Brain pericyte (primary cell): ENCODE measurements at places on chromosomes 1 and 21.

DNA sequence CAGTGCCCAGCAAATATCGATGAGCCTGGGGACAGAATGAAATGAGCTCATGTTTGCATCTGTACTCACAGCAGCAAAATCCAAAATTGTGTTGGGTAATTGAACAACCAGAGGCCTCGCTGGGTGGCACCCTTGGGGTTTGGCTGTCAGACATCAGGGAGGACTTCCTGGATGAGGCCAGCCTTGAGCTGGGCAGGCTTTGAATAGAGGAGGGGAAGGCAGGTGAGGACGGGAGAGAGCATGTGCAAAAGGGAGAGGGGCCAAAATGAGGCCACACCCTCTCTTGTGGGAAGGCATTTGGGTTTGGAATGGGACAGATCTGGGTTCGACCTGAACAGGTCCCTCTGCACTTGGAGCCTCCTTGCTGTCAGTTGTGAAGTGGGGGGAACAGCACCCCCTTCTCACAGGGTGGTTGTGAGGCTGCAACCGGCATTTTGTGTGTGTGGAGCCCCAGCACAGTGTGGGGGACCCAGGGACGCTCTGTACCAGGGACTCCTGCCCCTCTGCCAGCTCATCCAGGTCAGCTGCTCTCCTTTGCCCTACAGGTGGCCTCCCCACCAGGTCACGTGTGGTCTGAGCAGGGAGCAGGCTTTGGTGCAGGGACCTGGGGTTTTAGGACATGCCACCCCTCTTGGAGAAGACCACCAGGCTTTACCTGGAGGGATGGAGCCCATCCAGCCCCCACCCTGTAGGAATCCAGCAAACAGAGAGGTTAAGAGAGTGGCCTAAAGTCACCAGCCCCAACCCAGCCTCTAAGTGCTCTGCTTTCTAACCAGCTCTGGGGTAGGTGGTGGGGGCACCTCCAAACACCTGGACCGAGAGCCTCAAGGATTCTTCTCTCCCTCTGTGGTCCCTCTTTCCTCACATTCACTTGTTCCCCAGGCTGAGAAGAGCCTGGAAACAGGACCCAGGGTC is 521.8 kb downstream of the PTPRU start:
- no peak for DNase-seq

DNA sequence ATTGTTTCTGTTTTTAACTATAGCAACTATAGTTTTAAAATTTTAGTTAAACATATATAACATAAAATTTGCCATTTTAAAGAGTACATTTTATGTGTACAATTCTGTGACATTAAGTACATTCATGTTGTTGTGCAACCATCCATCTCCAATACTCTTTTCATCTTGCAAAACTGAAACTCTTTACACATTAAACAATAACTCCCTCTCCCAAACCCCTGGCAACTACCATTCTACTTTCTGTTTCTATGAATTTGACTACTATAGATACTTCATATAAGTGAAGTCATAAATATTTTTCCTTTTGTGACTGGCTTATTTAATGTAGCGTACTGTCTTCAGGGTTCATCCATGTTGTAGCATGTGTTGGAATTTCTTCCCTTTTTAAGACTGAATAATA is 25.9 kb downstream of the PCBP3 start:
- no peak for DNase-seq

DNA sequence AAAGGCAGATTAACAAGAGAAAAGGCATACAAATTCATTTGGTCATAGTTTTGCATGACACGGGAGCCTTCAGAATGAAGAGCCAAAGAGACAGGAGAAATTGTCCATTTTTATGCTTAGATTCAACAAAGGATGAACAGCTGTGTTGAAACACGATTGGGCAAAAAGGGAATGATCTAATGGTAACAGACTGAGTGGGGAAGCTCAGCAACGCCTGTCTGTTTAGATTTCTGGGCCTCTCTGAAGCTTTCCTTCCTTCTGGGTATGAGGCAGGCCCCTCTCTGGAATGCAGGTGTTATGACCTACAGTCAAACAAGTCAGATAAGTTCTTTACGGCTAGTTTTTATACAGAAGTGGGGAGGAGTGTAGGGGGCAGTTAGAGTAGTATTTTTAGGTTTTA is 154.6 kb downstream of the RGS7 start:
- DNase-seq = no peak

DNA sequence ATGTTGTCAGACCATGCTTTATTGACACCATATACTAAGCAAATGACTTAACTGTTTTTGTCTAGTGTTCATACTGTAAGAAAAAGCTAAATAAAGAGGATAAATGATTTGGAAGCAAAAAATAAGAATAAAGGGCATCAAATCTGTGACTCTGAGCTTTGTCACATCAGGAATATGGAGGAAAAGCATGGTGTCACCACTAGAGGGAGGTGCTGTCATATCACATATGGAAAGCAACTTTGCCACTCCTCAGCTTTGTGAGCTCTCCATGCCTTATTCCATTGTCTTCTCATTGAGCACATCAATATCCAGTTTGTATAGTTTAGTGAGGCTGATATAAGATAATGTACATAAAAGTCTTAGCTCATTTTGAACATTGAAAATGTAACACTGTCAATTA is 20.8 kb upstream of the GBP1 start:
- DNase-seq = no peak

- DNase-seq = no peak
Measured at GRCh38 chr1:97334454-97334853, 586.4 kb downstream of the DPYD start.

GRCh38 chr1:1334835-1335234 is 3.8 kb downstream of the TAS1R3 start:
- no peak for DNase-seq

GRCh38 chr1:112461200-112461871 is 47.4 kb upstream of the WNT2B start:
- DNase-seq = no peak

DNA sequence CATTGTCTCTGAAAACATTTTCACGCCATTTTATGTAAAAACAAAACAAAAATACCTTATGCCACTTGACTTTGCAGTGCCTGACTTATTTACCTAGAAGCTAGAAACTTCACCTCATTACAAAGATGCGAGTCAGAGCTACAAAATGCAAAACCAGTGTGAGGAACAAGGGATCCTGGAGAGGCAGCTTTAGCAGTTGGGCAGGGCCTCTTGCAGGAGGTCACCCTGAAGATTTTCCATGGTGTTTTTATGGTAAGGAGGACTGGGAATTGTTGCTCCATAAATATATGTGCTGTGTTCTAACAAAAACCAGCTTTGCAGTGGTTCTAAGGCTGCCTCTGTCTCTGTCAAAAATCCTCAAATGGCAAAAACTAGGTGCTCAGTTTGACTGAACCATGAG is 36.4 kb upstream of the TARBP1 start:
- DNase-seq = no peak

GRCh38 chr1:81706650-81707435 is 93.9 kb upstream of the ADGRL2 start:
- no peak for DNase-seq

DNA sequence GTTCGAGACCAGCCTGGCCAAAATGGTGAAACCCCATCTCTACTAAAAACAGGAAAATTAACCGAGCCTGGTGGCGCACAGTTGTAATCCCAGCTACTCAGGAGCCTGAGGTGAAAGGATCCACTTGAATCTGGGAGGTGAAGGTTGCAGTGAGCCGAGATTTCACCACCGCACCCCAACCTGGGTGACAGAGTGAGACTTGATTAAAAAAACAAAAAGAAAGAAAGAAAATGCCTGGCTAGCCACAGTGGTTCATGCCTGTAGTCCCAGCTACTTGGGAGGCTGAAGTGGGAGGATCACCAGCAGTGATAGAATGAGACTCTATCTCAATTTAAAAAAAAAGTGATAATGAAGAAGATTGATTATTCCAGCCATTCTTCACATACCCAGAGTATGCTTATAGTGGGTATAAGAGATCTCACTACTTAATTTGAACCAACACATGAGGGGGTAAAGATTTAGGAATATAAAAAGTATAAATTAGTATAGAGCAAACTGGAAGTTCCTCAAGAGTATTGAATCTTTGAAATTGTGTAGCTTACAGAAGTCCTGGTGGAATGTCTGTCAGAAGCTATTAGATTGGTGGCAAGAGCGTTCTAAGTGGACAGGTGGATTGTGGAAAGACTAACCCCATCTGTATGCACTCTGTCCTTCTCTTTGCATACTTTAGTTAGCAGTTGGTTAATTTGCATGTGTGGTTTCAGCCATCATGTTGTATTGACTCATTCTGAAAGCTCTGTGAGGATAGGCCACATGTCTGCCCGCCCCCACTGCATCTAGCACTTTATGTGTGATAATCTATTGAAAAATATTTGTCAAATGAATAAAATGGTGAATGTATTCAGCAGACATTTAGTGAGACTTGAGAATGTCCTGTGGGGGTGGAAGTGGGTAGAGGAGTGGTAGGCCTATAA is 25.0 kb downstream of the RLF start:
- no peak for DNase-seq

GRCh38 chr1:114457675-114458236 is 53.2 kb downstream of the TRIM33 start:
- DNase-seq = no peak

DNA sequence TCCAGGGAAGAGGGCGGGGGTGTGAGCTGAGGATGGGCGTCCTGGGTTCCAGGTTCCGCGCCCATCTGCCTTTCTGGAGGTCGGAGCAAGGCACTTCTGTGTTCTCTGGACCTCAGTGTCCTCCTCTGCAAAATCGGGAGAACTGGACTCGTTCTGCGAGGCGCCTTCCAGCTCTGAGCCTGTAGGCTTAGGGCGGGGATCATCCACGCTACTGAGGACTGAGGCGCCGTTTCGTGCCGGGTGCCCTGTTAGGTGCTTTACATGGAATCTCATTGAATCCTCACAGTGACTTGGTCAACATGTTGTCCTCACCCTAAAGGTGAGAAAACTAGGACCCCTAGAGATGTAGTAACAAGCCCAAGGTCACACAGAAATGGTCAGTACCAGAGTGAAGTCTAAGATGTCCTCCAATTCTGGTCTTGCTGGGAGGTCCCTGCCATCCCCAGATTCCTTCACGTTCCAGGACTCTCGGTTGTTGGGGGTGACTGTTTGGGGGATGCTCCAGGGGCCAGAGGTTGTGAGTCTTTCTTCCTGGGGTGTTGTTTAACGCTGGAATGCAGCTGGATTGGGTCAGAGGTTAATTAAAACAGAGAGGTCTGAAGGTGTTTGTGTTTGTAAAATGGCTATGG is 677 bp downstream of the PRKAA2 start:
- no peak for DNase-seq

DNA sequence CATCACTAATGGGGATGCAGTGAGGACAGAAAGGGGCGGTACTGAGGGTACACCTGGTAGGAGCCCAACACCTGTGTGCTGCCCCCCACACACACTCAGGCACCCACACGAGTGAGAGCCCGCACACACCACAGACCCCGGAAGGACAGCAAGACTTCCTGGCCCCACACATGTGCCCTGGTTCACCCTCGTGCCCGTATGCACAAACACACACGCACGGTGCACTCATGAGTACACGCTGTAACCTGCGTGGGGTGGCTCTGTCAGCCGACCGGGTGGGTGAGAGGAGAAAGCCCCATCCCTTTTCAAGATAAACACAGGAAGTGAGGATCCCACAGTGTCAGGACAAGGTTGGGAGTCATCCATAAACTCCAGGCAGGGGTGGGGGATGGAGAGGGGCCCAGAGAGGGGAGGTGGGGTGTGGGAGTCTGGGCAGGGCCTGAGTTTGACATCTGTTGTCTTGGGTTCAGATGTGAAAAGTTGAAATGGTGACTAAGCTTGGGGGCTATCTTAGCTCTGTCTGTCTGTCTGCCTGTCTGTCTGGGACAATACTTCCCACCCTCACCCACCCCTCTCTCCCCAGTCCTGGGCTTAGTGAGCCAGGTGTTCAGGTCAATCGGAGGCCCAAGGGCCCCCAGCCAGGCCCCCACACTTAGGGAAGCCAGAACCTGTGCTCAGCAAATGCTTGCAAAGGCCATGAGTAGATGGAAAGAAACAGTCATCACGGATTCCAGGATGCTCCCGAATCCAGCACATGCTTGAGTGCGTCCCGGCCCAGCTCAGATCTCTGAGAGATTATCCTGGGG is 119.8 kb upstream of the ZBTB40 start:
- DNase-seq = no peak

DNA sequence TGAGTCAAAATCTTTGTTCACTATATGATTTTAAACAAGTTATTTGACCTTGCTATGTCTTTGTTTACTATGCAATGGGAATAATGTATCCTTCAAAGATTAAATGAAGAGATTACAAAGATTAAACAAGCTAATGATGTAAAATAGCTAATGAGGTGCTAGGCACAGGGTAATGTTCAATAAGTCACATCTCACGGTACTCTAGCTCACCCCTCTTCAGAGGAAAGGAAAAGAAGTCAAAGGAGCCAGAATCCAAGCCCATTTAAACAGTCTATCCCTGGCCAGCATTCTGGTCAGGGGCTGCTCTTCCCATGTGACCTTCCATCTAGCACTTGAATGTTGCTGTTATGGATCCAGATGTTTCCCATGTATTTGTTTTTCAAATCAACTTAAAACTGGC is 412.4 kb upstream of the CAMK1G start:
- DNase-seq = no peak

GRCh38 chr1:66412704-66413103 is 121.2 kb upstream of the SGIP1 start:
- DNase-seq = no peak

GRCh38 chr1:223652436-223652941 is 13.0 kb downstream of the CAPN8 start:
- DNase-seq = no peak

DNA sequence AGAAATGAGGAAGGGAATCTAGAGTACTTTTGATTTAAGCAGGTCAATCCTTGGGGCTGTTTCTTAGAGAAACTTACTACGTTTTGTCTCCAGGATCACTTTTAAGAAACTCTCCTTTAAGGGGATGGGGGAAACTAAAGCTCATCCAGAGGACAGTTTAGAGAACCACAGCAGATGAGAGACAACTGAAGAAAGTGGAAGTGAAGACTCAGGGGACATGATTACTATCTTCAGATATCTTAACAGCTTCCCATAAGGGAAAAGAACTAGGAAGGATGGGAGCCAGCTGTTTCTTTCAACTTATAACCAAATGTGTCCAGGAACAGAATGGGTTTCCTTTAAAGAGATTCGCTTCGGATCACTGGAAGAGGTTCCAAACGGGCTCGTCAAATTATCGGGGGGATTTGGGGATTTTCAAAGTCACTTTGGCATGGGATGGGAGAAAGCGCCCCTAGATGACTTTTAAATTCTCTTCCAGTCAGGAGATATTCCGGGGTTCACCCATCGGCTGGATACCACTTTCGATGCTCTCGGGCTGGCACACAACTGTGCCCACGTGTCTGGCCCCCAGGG is 1.2 kb downstream of the SCMH1 start:
- no peak for DNase-seq

GRCh38 chr1:169610858-169611257 is 19.1 kb downstream of the SELP start:
- DNase-seq = no peak

GRCh38 chr1:230641346-230641745 is 935 bp upstream of the COG2 start:
- no peak for DNase-seq

- DNase-seq = no peak
Measured at GRCh38 chr1:153937331-153937730, 9.2 kb downstream of the DENND4B start.

DNA sequence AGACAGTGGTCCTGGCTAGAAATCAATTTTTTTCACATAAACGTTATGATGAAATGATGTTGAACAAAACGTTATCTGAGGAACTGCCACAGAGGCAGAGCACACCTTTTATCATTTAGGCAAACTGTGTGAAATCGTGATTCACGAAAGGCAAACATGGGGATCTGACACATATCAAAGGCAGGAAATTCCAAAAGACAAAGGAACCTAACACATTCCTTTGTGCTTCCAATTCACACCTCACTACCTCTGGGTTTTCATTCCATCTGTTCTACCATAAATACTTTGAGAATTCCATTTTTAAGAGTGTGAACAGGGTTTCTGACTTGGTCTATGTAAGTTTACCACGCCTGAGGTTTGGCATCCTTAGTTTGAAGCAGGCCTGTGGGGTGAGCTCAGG is 119.5 kb upstream of the KRTAP19-8 start:
- DNase-seq = no peak
